GF-D8 (cell line): ENCODE measurements at places on chromosomes 3 and 15.

DNA sequence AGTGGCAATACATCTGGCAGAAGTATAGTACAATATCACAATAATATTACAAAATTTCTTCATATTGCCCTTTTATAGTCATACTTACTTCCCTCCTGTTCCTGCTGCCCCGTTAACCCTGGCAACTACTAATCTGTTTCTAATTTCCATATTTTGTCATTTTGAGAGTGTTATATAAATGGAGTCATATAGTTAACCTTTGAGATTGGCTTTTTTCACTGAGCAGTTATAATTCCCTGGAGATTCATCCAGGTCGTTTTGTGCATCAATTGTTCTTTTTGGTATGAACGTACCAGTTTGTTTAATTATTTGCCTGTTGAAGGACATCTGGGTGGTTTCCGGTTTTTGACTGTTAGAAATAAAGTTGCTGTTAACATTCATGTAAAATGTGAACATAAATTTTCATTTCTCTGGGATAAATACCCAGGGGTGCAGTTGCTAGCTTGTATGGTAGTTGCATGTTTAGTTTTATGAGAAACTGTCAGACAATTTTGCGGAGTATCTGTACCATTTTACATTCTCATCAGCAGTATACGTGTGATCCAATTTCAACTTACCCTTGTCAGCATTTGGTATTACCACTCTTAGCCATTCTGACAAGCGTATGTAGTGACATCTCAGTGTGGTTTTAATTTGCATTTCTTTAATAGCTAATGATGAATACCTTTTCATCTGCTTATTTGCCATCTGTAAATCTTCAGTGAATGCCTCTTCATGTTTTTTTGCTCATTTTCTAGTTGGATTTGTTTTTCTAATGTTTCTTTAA, 32.2 kb upstream of the IL20RB start:
- no peak for DNase-seq

- DNase-seq, result no peak
These were observed 6.9 kb downstream of the INAFM2 start for GRCh38 chr15:40330368-40330836.

DNA sequence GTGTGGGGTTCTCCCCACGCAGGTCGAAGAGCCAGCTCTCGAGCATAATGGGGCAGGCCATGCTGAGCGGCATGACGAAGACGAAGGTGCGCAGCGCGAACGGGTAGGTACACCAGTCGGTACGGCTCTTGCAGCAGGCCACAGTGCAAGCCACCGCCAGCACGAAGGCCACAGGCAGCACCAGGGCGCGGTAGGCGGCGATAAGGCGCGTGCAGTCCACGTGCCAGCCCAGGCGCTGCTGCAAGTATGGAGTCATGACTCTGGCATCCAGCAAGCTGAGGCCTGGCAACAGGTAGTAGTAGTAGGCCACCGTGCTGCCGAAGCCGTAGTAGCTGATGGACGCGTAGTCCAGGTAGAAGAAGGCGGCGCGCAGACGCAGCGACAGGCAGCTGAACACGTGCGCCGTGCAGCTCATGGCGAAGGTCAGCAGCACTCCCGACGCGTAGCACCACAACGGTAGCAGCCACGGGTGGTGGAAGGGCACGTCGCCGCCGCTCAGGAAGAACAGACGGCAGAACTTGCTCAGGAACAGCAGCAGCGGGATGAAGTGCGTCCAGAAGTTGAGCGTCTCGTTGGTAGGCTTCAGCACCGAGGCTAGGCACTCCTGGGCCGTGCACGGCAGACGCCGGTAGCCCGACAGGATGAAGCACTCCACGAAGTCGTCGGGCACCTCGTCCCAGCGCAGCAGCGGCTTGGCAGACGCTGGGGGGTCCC, 797 bp downstream of the PAQR9 start:
- no peak for DNase-seq

DNA sequence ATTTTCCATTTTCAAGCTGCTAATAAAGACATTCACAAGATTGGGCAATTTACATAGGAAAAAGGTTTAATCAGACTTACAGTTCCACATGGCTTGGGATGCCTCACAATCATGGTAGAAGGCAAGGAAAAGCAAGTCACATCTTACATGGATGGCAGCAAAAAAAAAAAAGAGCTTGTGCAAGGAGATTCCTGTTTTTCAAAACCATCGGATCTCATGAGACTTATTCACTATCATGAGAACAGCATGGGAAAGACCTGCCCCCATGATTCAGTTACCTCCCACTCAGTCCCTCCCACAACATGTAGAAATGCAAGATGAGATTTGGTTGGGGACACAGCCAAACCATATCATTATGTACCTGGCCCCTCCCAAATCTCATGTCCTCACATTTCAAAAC, 202.0 kb downstream of the FNDC3B start:
- no peak for DNase-seq

GRCh38 chr3:194333212-194333980, 17.7 kb downstream of the CPN2 start:
- no peak for DNase-seq

- DNase-seq, result no peak
These were observed 18.7 kb upstream of the TMEM41A start for GRCh38 chr3:185517387-185518130.

GRCh38 chr3:108406661-108407206, 103.7 kb downstream of the MYH15 start:
- peak; percentile 48 for DNase-seq

DNA sequence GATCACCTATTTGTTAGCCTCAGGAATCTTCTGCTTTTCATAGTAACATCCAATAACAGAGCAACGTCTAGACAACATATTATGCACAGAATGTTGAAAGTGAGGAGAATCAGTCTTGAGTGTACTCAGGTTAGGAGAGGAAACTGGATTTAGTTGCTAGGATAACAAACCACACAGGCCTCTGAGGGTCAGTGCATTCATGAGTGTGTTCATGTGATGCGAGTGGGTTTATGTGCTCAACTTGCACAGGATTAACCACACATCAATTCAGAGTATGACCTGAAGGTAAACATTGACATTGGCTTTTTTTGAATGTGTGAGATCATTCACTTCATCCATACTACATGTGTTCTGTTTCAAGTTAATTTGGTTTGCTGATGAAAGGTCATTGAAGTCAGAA, 287.6 kb downstream of the DIPK2A start:
- no peak for DNase-seq

- DNase-seq, result no peak
These were observed 389.0 kb downstream of the LSAMP start for GRCh38 chr3:116056280-116056679.

DNA sequence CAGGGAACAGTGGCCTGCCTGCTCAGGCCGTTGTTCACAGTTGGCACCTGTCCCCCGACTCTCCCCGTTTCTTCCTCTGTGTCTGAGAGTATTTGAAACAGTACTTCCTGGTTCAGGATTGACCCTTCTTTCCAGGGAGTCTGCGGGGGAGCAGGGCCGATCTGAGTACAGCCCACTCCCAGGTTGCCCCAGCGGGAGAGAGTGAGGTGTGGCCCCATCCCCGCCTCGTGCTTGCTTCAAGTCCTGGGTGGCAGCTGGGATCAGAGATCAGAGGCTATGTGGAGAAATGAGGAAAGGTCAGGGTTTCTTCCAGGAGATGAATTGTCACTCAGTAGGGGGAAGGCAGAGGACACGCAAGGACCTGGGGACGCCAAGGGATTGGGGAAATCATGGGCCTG, 6.5 kb upstream of the DLL4 start:
- no peak for DNase-seq

DNA sequence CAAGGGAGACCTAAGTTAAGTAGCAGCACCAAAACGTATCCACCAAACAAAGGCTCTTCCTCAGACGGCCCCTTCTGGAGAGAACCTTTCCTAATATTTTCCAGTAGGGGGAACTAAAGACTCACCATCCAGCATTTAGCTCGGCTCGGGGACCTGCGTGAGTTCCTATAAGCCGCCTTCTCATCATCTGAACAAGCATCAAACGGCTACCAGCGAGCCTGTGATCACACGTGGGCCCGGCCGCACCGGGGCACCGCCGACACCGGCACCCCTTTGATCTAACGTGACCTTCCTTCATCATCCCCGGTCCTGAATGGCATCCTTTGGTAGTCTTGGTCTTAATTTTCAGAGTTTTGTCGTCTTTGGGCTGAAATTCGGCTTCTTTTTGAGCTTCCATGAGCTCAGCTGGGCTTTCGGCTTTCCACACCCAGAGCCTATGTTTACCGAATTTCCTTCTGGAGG, 1.4 kb upstream of the ROBO2 start:
- DNase-seq, result peak; percentile 27
